ENCODE measurements at places on chromosomes 3 and 15.

DNA sequence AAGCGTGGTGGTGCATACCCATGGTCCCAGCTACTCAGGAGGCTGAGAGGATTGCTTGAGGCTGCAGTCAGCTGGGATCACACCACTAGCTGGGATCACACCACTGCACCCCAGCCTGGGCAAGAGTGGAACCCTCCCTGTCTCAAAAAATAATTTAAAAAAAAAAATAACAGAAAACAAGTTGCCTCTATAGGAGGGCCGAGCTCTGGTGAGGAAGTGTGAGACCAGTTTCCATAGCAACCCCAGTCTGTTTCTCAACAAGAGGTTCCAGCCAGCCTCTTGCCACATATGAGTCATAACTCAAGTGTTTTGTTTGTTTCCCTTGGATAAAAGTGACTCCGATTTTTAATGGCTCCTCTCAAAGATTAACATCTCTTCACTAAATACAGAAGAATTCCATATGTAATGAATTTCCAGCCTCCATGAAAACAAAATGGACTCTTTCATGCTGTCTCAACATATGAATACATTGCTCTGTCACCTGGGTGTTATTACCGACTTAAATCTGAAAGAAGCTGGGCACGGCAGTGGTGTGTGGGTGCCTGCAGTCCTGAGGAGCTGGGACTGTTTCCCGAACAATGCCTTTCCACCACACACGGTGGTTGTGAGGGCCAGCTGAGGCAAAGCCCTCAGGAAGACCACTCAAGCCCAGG, 19.7 kb downstream of the TMEM43 start:
- DNase-seq: peak; percentile 94

DNA sequence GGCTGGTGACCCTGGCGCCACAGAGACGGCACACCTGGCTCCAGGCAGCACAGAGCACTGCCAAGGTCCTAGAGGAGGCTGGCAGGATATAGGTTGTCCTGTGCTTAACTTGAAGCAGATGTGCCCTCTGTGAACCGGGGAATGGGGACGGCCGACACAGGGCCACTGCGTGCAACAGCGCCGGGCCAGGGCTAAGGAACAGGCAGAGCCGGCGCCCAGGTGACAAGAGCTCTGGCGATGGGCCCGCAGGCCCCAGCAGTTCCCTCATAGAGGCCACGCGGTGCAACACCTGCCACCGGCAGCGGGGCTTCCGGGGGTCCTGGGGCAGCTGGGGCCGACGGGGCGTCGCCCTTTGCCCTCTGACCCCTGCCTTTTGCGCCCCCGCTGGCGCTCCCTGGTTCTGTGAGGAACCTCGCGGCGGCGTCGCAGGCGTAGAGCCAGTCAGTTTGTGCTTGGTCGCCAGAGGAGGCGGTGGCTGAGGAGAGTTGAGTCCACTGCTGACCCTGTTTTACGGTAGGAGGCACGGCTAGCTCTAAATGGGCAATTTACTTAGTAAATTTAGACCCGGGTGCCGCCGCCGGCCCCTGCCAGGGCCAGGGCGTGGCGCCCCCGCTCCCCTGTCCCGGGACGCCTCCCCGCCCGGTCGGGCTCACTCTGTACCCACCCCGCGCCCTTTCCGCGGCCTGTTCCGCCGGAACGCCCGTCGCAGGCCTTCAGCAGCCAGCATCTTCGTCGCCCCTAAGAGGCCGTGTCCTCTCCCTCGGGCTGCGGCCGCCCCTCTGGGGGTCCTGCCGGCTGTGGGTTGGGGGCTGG, at the start of gene NPAP1:
Gene NPAP1, plus strand, starts transcription at position 444 of the 813 bp plus-strand sequence. Its CDS starts 93 bp downstream, at position 537.
- no peak for DNase-seq

DNA sequence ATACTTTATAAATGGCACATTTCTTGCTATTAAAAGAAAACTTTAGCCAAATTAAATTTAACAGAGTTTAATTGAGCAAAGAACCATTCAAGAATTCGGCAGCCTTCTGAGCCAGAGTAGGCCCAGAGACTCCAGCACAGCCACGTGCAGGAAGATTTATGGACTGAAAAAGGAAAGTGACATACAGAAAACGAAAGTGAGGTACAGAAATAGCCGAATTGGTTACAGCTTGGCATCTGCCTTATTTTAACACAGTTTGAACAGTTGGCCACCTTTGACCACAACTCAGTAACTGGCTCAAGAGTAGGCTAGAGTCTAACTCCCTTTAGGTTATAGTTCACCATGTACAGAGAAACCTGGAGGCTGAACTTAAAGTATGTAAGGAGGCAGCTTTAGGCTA, 17.6 kb downstream of the CFAP44 start:
- DNase-seq: no peak

- DNase-seq: no peak
Observed at GRCh38 chr3:140134231-140134965, 199.4 kb downstream of the CLSTN2 start.

- no peak for DNase-seq
Observed at GRCh38 chr3:23735535-23736326, 70.0 kb upstream of the UBE2E1 start.

DNA sequence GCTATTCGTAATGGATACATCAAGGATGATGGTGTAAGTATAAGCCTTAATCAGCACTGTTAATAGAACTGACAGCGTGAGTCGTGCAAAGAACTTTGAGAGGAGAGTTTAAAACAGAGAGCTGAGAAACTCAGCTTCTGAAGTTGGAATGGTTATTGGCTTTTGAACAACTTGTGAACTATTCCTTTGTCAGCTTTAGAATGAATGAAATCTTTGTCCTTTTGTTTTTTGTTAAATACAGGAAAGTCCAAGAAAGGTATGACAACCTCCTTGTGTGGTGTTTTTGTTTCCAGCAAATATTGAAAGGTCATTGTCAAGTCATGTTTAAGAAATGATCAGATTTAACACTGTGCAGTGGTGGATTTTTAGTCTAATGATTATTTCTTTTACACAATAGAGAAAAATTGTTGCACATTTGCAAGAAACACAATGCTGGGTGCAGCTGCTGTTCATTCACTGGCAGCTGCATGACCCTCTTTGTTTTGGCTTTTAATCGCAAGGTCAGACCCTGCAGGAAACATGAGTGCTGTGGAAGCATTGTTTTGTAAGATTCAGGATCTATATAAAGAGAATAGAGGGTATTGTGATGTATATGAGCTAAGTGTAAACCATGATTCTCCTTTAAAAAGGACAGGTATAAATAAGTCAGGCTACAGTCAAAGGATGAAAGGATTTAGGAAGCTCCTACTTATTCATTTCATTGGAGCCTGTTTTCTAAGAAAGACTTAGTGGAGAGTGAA, 21.7 kb upstream of the ABHD10 start:
- DNase-seq: no peak

- DNase-seq: no peak
Observed at GRCh38 chr3:141875893-141876380, 506 bp upstream of the ATP1B3 start.

- DNase-seq: no peak
Observed at GRCh38 chr3:106048946-106049481, 180.2 kb upstream of the CBLB start.

GRCh38 chr15:90124507-90124906, 22.2 kb upstream of the IDH2 start:
- DNase-seq: no peak

DNA sequence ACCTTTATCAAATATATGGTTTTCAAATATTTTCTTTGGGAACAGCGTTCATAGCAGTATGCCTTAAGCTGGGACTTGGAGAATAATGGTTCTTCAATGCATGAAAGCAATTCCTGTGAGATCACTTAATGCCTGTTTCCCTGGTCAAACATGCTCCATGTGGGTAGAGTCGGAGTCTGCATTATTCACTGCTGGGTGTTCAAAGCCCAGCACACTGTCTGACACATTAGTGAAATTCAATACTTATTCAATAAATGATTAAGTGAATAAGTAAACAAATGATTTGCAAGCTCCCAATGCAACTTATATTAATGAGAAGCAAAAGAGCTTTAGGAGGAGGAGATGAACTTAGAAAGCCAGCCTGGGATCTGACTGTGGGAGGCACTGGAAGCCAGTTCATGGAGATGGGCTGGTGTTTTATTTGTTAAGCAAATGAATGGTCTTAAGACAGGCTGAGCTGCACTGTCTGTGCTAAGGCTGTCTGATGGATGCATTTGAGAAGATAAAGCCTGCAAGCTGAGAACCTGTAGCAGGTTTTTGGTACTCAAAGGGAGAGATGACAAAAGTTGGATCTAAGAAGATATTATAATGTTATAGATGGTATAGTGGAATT, 490.8 kb downstream of the MCTP2 start:
- DNase-seq: no peak

DNA sequence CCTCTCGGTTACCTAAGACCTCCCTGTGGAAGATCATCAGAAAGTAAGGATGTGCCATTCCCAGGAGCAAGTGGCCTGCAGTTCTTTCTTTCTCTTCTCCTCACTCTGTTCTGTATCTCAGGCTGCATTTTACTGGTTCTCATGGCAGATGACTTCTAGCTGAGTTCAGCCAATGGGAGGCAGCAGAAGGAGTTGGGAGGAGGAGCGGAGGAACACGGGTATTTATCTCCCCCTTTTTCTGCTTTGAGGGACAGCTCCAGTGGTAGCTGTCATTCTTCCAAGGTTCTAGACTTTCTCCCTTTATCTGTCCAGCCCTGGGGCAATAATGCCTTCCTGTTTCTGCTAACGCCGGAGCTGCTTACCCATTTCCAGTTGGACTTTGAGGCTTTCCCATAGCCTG, 339.9 kb downstream of the NR2F2 start:
- no peak for DNase-seq

DNA sequence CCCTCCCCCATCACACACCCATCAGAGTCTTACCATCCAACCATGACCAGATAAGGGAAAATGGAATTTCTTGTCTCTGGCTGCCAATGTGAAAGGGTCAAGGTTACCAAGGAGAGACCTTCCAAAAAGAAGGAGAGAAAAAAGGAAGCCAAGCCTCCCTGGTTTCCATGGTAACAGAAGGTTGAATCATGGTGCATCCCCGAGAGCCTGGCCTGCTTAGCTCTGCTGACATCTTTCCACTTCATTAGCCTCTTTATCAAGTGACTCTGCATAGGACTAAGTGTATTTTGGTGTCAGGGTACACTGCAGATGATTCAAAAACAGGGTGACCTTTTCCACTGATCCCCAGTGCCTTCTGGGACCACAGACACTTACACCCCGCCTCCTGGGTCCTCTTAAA, 225.7 kb upstream of the PPP2R3A start:
- no peak for DNase-seq

- DNase-seq: no peak
Observed at GRCh38 chr15:98369081-98369716, 279.1 kb upstream of the IGF1R start.

DNA sequence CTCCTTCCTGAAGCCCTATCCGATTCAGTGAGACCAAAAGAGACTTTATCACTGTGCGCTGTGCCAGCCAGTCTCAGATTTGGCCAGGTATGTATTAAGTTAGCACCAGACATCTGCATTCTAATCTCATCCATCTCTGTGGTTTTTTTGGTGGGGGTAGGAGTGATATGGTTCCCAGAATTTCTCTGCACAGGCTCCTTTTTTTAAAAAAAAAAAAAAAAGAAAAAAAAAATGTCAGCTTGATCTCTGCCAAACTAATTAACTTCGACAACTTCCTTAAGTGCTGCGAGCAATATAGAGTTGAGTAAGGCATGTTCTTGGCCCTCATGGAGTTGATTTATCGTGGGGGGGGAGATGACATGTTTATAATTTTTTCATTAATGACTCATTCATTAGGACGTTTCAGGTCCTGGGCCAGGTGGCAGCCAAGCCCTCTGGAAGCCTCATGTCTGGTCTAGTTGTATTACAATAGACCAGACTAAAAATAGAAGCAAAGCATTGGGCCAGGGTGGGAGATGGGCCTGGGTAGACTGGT, 12.9 kb downstream of the SLCO3A1 start:
- peak; percentile 62 for DNase-seq

GRCh38 chr3:34202975-34203374, 404.5 kb downstream of the PDCD6IP start:
- no peak for DNase-seq

DNA sequence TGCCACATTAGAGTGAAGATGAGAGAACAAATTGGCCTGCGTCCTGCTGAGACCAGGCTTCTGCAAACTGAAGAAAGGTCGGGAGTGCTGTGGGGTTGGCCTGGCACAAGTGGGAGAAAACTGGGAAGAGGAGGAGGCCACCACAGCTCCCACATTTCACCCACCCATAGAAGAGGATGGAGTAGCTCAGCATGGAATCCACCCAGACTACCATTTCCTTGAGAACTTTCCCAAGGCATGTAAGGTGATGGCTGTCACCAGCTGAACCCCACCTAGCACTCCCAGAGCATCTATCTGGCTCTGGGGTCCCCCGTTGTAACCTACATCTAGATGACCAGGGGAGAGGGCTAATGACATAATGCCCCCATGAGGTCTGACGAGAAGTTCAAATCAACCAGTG, 120.4 kb upstream of the TRIM42 start:
- DNase-seq: no peak

DNA sequence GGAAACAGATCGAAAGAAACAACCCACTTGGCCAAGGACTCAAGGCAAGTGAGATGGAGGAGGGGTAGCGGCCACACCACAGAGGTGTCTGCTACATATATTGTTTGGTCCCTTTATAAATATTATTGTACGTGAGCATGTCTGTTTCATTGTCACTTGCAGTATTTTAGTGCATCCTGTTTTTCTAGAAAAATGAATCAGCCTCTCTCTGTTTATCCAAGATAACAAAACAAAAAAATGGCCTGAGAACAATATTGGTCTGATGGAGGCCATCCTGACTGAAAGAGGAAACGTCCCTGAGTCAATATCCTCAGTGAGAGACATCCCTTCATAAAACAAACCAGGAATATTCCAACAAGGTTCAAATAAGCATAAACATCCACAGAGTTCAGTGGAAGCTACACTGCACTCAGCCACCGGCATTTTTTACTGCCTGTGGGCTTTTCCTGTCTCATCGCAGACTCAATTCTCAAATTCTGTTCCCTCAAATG, 42.0 kb downstream of the WWTR1 start:
- DNase-seq: no peak

- DNase-seq: no peak
Observed at GRCh38 chr15:60299452-60300047, 98.2 kb downstream of the ANXA2 start.

- DNase-seq: peak; percentile 13
Observed at GRCh38 chr3:127671523-127672428, 976 bp upstream of the ABTB1 start.
